ENCODE measurements at places on chromosomes 6 and 20.

DNA sequence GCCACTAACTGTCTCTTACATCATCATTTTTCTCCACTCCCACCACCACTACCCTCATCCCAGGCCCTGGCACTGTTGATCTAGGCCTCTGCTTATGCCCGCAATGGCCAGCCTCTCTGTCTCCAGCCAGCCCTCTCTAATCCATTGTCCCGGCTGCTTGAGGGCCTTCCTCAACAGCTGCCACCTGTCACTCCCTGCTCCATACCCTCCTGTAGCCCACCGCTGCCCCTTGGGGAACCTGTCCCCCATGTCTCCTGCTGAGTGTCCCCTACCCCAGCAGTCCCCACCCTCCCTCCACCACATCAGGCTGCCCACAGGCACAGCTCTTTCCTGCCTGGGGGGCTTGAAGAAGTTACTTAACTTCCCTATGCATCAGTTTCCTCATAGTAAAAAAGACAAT lies 13.4 kb downstream of the TEAD3 start:
- no peak for DNase-seq

DNA sequence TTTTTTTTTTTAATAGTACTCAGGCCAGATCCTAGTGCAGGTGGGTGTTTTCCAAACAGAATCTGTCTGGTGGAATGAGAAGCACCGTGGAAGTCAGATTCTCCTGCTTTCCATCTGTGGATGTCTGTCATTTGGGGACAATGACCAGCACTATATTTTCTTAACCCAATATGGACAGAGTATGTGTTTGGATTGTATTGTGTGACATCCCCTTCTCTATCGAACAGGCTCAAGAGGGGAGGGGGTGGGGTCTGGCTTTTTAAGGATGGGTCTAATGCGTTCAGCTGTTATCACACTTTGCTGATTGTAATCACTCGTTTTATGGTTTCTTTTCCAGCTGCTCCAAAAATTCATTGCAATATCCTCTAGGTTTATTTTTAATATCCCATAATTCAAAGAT lies 197.5 kb upstream of the CEP162 start:
- DNase-seq = no peak

GRCh38 chr20:50138479-50139393 lies 14.8 kb downstream of the PEDS1 start:
- peak; percentile 90 for DNase-seq

DNA sequence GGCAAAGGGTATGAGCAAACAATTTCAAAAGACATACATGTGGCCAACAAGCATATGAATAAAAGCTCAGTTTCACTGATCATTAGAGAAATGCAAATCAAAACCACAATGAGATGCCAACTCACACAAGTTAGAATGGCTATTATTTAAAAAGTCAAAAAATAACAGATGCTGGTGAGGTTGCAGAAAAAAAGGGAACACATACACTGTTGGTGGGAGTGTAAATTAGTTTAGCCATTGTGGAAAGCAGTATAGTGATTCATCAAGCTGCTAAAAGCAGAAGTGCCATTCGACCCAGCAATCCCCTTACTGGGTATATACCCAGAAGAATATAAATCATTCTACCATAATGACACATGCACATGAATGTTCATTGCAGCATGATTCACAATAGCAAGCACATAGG lies 6.7 kb upstream of the KHDC1L start:
- DNase-seq = no peak

DNA sequence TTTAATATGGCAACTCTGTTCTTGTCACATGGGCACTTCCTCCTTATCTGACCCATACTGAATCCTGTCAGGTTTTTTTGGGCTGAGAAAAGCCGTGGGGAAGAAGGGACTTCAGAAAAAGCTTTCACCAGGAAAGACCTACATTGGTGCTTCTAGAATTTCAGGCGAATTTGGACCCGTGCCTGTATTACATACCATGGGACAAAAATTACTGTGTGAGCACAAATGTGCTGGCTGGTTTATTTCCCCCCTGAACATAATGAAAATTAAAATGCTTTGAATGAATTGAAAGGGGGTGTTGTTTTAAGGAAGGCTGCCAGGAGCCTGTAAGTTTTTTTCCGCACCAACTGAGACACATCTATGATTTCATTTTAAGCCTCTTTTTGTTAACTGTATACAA lies 29.6 kb downstream of the CAP2 start:
- no peak for DNase-seq

- no peak for DNase-seq
These were observed 34.3 kb upstream of the AGPAT4 start for GRCh38 chr6:161308075-161308655.

DNA sequence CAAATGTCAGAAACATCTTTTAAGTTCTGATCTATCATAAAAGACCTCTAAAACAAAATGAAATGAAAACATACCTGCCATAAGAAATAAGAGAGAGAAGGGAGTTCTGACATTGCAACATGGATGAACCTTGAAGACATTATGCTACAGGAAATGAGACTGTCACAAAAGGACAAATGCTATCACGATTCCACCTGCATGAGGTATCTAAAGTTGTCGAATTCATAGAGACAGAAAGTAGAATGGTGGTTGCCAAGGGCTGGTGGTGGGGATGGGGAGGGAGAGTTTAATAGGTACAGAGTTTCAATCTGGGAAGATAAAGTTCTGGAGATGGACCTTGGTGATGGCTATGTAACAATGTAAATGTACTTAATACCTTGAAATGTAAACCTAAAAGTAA lies 3.3 kb downstream of the EZR start:
- DNase-seq = peak; percentile 40

GRCh38 chr20:63145156-63145555 lies 70.8 kb downstream of the YTHDF1 start:
- DNase-seq = no peak

GRCh38 chr6:44989391-44989790 lies 338.7 kb upstream of the RUNX2 start:
- no peak for DNase-seq

GRCh38 chr6:149157126-149157525 lies 160.4 kb upstream of the TAB2 start:
- DNase-seq = no peak

DNA sequence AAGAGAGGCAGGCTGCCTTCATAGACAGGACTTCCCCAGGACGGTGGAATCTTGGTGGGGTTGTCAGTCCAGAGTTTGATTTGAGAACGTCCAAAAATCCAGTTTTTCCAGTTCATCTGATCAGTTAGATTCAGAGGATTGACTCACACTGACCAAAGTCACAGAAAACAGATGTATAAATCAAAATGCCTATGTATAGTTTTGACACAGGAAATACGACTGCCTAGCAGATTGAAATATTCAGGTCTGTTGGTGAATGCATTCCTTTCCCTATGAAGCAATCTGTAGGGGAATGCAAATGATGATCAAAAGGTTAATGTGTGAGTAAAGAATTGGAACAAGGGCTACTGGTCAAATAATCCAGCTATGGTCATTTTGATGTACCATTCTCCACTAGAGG lies 29.7 kb upstream of the GFOD1 start:
- peak; percentile 63 for DNase-seq

DNA sequence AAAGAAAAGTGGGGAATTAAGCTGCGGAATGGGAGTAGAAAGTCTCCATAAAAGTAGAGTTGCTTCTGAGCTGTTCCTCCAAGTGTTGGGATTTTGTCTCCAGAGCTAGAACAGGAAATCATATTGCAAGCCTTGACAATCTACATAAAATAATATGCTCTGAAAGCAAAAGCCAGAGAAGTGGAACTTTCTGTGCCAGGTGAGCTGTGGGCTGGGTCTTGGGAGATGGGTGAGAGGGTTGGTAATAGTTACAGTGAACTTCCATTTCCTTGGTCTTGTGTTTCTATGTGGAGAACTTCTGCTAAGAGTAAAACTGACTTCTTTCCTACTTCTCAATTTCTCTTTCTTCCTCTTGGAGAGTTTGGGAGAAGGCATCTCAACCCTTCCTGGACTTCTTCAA lies 6.3 kb upstream of the HMGN4 start:
- DNase-seq = no peak

DNA sequence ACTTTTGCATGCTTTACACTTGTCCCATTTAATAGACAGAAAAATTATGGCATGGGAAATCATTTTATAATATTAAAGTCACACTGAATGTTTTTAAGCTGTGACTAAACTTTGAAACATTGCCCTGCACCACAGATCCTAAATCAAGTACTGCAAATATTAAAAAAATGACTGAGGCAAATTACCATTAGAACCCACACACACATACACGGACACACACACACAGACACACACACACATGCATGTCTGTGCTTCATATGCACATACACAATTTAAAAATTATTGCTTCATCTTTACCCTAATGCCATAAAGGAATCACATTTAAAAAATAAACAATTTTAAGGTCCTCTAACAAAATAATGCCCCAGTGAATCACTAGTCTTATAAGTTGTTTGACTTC lies 19.9 kb downstream of the CYP24A1 start:
- no peak for DNase-seq

DNA sequence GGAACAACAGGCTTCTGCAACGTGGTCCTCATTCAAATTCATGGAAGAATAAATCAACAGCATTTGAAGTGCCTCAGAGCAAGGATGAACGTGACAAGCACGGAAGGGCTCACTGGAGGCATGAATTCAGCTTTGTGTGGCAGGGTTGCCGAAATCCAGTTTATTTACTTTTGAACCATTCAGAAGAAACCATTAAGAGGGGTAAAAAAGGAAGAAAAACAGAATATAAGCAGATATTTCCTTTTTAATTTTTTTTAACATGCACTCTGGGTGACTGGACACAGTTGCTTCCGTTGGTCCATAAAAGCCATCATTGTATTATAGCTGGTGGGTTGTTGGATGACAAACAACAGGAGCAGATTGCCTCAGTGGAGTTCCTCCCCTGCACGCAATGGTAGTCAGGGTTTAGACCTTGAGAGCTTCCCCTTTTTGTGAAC lies 17.3 kb upstream of the SNRPB2 start:
- DNase-seq = no peak

- DNase-seq = no peak
These were observed 11.9 kb upstream of the NPBWR2 start for GRCh38 chr20:64119301-64119680.

DNA sequence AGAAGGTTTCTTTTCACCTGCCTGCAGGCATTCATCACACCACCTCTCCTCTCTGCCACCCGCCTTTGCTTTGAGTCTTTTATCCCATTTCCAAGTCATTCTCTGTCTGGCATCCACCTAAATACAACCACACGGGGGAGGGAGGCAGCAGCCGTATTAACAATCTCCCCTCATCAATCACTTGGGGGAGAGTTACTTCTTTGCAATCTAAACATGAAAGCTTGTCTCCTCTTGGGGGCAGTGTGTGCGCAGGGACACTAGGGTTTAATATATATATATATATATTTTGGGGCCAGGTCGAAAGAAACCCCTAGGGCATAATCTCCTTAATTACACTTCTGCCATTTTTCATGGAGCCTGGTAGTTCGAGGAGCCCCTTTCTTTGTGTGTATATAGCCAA lies 214.5 kb downstream of the TSHZ2 start:
- no peak for DNase-seq

DNA sequence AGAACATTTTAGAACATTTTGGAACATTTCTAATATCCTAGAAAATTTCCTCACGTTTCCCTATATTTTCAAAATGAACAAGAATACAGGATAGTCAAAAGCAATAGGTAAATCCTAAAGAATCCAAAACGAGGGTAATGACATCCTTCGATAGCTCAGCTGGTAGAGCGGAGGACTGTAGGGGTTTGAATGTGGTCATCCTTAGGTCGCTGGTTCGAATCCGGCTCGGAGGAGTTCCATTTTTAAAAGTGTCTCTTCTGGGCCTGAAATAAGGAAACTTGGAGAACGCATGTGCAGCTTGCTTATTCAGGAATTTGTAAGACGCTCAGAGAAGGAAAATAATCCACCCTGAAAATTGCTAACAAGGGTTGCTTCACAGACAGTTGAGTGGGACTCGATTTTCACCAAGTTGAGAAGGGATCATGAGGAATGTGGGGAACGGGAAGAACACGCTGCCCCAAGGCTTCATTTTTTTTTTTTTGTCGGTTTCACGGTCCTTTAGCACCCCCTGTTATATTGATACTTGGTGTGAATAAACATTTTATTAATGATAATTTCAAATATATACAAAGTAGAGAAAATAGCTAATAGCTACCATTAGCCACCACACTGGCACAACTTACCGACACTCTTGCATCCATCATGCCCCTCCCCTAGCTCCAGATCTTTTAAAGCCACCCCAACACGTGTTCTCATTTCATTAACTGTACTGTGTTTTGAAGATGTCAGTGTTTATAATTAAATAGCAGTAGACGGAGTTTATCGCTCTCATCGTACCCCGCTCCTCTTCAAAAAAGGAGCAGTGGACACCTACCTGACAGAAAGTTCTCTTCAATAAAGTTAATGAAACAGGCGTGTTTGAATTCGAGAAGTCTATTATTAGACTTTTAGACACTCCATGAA lies 1.8 kb upstream of the ABT1 start:
- DNase-seq = peak; percentile 69

- DNase-seq = no peak
These were observed 2.3 kb downstream of the SIRPA start for GRCh38 chr20:1897541-1897940.

DNA sequence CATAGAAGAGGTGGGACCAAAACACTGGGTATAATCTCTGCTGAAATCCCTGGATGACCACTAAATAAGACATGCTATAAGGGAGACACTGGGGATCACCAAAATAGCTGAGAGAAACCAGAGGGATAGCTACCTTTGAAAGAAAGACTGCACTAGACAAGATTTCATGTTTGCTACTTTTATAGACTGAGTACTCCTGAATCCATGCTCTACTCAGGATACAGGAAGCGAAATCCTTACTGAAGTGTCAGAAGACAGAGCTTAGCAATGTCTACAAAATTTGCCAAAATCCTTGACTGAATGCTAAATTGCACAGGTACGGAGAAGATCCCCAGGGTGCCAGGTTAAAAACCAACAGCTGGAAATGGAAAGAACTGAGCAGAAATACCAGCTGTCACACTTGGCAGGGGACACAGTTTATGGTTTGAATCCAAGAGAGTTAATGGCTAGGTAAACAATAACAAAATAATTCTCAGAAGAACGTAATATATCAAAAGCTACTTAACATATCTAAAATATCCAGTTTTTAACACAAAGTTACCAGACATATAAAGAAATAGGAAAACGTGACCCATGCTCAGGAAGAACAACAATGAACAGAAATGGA lies 125.4 kb downstream of the MAN1A1 start:
- no peak for DNase-seq

GRCh38 chr6:114390176-114390575 lies 47.4 kb upstream of the HS3ST5 start:
- no peak for DNase-seq

- DNase-seq = no peak
These were observed 17.0 kb upstream of the ADGRF4 start for GRCh38 chr6:47681201-47681990.

GRCh38 chr20:3282271-3283221 lies 43.6 kb upstream of the SLC4A11 start:
- DNase-seq = no peak

DNA sequence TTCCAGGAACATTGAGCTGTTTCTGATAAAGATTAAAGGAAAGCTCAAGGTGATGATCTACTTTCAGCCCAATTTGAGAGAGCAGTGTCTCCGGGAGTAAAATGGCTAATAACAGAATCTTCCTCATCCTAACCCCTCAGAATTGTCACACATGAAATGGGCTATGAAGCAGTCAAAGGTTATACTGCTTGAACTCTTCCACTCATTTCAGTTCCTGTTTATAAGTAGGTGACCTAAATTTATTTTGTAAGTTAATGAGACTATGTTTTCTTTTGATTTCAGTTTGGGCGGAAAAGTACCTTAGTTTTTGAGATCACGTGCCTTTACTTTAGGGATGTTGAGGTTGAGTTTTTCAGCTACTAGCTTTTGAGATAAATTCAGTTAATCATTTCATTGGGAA lies 47.2 kb downstream of the QKI start:
- no peak for DNase-seq

GRCh38 chr6:148837941-148838340 lies 91.1 kb downstream of the UST start:
- DNase-seq = peak; percentile 66
